ENCODE measurements at places on chromosomes 4 and X. TPM values are rescaled to one million over a fixed set of nuclear protein-coding genes. Genes with fewer than 3 reads are reported as not detected.

Gene PRR32
- not detected for total RNA-seq

DNA sequence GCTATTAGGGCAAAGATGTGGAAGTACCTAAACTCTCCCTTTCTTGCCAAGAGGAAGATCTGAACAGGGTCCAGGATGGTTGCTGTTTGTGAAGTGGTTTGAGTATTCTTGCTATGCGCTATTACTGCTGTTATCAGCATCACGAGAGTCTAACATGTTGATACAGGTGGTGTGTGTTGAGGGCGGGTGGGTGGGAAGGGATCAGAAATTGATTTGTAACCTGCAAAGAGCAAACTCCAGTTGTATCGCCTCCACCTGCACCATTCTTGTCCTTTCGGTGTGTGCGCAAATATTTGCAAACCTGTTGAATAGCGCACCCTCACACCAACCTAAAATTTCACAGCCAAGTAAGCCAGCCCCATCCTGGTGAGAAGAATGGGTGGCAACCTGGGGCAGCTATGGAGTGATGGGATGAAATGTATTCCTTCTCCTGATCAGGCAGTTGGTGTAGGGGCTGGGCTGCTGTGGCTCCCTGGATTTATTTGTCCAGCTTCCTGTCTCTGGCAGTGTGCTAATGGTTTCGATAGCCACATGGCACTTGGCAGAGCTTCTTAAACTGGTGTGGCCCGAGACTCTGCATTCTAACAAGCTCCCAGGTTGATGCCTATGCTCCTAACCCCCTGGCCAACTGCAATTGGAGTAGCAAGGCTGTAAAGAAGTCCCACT is 102.6 kb upstream of the SCML1 start:
- no peak for DNase-seq

Gene ARHGAP36
- total RNA-seq: not detected

GRCh38 chrX:68098431-68098830 is 334.9 kb downstream of the OPHN1 start:
- no peak for DNase-seq

Gene AMTN
- not detected for total RNA-seq

GRCh38 chr4:156018383-156018782 is 64.7 kb upstream of the CTSO start:
- DNase-seq: no peak

DNA sequence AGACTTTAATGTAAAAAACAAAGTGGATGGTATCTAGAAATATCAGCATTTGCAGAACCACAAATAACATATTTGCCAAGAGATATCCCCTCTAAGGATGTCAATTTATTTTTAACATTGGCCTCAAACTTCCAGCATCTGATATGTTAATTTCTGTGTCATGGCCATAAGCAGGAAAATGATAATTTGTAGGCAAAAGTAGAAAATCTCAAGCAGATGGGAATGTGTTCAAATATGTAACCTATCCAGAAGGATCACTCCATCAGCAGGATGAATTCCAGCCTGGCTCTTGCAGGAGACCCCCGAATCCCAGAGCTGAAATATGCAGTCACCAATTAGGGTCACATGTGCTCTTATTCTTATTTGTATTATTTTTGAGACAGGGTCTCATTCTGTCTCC is 55.4 kb upstream of the PRKX start:
- no peak for DNase-seq

DNA sequence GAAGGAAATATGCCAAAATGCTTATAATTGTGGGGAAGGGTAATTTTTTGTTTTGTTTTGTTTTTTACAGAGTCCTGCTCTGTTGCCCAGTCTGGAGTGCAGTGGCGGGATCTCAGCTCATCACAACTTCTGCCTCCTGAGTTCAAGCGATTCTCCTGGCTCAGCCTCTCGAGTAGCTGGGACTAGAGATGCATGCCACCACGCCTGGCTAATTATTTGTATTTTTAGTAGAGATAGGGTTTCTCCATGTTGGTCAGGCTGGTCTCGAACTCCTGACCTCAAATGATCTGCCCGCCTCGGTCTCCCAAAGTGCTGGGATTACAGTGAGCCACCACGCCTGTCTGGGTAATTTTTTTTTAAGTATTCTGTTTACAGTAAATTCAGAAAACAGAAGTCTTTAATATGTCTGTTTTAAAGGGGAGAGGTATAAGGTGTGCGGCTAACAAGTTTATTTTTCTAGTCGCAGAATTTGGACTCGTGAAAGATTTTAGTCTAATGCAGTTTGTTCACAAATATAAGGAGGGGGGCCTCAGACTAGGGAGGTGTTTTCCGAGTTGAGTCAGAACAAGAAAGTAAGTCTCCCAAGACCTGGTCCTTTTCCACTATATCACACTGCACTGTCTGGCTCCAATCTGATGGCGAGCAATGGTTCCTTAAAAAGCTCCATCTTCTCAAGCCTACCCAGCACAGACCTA is 1.5 kb downstream of the ACSL1 start:
- DNase-seq: no peak

- DNase-seq: no peak
Measured at GRCh38 chr4:143307531-143307930, 29.1 kb upstream of the GAB1 start.

- no peak for DNase-seq
Measured at GRCh38 chrX:151370906-151371305, 26.1 kb upstream of the VMA21 start.

DNA sequence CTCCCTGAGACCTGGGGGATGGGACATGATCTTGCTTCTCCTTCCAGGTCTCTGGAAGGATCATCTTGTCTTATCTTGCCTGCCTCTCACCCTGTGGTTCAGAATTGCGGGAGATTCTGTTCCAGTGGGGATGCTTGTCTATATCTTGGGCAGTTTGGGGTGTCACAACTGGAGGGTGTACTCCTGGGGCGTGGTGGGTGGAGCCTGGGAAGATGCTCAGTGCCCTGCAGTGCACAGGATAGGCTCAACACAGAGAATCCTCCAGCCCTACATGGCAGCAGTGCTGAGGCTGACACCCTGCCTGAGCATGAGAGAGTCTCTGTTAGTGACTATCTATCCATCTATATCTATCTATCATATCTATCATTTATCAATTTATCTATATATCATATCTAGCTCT is 7.7 kb downstream of the P2RY8 start:
- DNase-seq: no peak

Gene CSN2
- not detected for total RNA-seq

GRCh38 chrX:83469551-83469950 is 38.5 kb upstream of the POU3F4 start:
- DNase-seq: peak; percentile 0

DNA sequence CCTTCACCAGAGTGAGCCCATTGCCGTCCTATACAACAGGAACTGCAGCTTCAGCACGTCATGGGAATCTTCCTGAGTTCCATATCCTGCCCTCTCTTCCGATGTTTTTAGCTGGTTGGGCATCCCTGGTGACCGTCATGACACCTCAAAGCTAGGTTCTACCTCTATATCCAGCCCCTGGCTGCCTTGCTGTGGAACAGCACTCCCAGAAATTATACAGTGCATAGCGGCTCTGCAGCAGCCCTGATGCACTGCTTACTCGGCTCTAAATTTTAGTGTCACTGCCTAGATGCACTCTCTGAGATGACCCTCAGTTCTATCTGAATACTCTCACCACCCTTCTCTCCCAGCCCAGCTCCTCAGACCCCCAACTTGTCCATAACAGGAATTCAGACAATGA is 44.3 kb downstream of the ARHGEF38 start:
- DNase-seq: no peak

DNA sequence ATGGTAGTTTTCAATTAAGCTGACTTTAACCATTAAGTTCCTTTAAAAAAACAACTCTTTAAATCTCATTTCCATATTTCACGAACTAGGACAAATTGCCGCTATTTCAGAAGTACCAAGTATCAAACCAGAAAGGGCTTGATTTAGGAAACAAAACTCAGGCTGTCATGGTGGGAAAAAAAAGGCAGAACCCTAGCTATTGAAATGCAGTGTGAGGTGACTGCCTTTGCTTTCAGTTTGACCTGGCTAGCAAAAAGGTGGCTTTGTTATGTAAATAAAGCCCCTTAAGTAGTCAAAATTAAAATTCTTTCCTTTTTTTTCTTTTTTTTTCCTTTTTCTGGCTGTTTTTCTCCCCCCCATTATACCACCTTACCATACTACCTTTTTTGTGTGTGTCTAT is 40.6 kb upstream of the CYP2U1 start:
- no peak for DNase-seq

- DNase-seq: peak; percentile 12
Measured at GRCh38 chr4:147498031-147498660, 17.2 kb downstream of the EDNRA start.

- DNase-seq: no peak
Measured at GRCh38 chr4:131159261-131159660, 1989.8 kb upstream of the PCDH10 start.

GRCh38 chr4:12139296-12139695 is 710.6 kb upstream of the HS3ST1 start:
- no peak for DNase-seq

Gene IL2RG
- total RNA-seq: not detected

- DNase-seq: no peak
Measured at GRCh38 chr4:170589597-170590191, 499.9 kb upstream of the AADAT start.

- peak; percentile 43 for DNase-seq
Measured at GRCh38 chr4:86013621-86014020, 346.2 kb downstream of the MAPK10 start.

Gene TBC1D9
- 7.2 TPM for total RNA-seq

DNA sequence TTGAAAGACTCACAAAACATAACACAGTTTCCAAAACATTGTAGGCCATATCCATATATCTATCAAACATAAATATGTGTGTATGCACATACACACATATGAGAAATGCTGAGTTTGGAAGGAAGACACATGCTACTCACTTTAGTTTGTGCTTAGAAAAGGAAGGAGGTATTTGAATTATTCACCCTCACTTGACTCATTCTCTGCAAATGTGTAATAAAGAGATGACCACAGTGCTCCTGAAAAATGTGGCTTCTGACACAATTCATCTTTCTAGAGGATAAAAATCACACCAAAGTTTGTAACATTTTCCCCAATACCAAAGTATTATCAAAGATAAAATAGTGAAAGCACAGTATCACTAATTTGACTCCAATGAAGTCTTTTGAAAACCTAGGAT is 950.1 kb downstream of the FAT4 start:
- DNase-seq: no peak

Gene GPM6B
- 1.8 TPM for total RNA-seq

Gene ZFYVE28
- 8.0 TPM for total RNA-seq
